ENCODE measurements at places on chromosomes 13 and 19.

DNA sequence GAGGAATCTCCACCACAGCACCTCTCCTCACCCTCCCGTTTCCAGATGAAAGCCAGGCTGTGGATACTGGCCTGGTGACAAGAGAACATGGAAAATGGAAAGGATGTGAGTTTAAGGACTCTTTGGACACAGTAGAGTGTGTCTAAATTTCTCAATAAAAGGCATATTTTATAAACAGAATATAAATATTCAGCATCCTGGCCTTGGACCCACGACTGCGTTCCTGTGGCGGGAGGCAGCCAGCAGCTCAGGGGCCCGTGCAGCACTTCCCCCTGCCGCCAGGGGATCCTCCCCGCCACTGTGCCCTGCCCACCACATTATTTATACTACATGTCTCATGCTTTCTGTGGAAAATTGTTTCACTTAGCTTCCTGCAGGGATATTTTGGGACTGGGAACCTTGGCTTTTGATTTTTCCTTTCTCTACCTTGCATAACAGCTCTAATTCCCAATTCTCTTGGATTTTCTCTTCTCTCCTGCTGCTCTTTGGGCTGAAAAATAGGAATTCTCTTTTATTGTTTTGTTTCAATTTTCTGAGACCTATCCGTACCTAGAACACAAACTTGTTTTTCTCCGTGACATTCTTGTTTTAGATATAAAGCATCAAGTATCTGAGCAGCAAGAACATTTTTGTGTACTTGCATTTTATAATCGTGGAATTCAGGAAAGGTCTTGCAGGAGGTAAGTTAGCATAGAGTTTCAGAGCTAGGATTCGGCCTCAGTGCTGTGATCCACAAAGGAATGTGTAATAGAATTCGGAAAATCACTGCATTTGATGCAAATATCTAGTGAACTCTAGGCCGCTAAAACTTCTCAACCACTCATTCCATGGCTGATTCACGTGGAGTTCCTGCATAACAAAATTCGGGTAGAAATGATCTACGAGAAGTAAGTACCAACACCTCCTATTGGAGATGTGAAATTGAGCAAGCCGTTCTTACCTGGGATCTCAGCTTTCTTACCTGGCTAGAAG, 107.7 kb upstream of the SPATA13 start:
- DNase-seq, result no peak

DNA sequence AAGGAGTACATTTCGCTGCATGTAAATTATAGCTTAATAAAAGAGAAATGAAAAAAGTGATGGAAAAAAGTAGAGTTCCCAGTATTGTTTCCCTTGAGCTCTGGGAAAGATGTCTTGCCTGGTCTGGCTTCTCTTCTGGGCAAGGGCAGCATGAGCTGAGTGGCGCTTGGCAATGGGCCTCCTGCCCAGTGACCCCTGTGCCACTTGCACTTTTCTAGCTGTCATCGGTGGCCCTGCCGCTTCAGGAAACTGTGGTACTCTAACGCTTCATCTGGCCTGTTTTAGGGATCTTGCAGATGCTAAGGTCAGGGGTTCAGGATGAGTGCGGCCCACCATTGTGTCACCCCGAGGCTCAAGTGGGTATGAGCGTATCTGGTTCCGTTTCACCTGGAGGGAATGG, 161.4 kb downstream of the MTUS2 start:
- no peak for DNase-seq

GRCh38 chr13:24172071-24172470, 11.6 kb downstream of the SPATA13 start:
- DNase-seq, result no peak

DNA sequence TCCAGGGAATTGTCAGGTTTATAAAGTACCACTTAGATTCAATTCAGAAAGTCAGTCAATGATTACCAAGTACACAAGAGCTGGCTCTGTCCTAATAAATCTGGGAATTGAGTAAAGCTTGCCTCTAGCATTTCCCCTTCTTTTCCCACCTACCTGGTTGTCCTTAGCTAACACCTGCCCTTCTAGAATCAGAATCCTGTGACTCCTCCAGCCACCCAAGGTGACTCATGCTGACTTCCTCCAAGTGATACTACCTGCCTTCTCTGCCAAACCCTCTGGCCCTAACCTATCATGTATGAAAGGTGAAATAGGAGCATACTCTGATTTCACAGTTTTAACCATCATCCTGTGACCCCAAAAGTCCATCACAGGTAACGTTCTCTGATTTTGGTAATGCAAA, 151.2 kb downstream of the DIAPH3 start:
- DNase-seq, result no peak

GRCh38 chr19:45468159-45468651, 409 bp downstream of the FOSB start:
- no peak for DNase-seq

DNA sequence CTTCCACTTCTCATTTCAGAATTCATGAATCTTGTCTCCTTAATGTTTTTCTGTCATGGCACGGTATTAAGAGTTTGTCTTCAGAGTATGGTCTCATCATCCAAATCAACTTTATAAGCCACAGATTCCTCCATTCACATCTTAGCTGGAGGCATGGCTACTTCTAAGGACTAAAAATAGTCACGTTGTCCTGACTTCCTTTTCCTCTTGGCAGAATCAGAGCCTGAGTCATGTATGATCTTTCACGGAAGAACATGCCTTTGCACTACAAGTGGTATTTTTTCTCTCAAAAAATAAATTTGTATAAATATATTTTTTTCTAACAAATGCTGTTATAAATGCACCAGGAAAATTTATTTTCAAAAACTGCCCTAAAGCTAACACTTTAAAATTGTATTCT, 71.4 kb downstream of the ALOX5AP start:
- peak; percentile 42 for DNase-seq

GRCh38 chr19:17499648-17500446, 11.6 kb upstream of the PGLS start:
- peak; percentile 29 for DNase-seq

DNA sequence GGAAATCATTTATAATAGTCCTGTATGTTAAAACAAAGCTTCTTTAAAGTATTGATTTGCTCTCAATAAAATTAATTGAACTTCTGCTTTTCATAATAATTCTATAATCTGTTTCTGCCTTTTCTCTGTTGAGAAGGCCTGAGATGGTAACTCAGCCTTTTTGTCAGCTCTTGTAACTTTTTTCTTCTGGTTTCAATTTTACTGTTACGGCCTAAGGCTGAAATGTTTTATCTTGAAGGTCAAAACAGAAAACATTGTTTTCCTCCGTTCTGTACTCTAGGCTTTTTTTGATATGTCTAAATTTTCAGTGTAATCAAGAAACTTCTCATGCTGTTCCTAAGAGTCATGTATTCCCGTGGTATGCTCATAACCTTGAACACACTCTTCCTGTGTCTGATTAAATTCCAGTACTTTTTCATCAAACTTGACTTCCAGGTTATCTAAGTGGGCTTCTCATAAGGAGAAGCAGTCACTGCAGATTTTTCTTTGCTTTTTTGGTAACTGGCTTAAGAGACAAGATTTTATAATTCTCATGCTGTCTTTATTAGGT, 7.6 kb upstream of the NAXD start:
- DNase-seq, result no peak
